ENCODE measurements at places on chromosomes 5 and 9.

DNA sequence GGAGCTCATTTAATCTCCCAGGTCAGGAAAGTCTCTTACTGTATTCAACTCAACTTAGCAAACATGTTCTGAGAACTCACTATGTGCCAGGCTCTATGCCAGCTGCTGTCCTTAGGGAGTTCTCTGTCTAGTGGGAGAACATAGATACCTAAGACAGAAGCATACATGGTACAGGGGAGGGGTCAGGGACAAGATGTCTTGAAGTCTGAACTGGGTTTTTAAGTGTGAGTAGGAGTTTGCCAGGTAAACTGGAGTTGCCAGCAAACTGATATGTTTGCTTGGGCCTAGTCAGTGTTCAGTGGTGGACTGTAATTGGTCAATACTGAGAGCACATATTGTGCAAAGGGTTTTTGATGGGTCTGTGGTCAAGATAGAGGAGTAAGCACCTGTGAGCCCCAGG lies 18.3 kb upstream of the GLE1 start:
- DNase-seq: no peak

DNA sequence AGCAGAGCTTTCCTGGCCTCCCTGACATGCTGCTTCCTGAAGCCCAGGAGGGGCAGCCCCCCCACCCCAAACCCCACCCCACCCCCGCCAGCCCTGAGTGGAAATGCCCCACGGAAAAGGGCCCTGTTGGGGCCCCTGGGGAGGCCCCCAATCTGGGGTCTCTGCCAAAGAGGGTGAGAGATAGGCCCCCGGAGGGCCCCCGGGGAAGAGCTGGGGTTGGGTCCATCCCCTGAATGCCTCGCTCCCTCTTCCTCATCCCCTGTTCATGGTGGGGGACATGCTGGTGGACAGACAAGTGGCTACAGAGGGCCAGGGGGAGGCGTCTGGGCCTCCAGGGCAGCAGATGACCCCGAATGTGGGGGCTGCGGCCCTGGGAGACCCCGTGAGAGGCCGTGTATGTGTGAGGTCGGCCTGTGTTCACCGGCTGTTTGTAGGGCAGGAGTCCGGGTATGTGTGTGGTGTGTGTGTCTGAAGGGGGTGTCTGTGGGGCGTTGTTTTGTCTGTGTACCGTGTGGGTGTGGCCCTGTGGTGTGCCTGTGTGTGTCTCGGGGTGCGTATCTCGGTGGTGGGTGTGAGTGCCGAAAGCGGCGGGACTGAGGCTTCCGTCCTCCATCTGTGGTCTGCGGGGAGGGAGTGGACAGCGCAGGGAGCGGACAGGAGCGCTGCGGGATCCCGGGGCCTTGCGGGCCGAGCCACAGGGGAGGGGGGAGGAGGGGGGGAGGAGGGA lies 11.3 kb downstream of the C9orf50 start:
- peak; percentile 50 for DNase-seq

GRCh38 chr5:36948650-36949049 lies 72.1 kb downstream of the NIPBL start:
- no peak for DNase-seq

DNA sequence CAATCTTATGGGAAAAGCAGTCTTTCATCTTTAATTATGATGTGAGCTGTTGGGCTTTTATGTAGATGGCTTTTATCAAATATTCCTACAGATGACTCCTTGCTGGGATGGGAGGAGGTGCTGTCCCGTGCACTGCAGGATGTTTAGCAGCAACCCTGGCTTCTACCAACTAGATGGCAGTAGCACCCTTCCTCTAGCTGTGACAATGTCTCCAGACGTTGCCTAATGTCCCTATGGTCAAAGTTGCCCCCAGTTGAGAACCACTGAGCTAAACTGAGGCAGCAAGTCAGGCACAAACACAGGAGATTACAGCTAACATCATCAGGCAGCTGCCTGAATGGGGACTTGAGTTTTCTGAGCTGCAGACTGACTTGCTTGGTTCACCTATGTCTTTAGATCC lies 401.9 kb upstream of the PDE4D start:
- no peak for DNase-seq

GRCh38 chr5:116575326-116576052 lies 866 bp upstream of the SEMA6A start:
- no peak for DNase-seq

DNA sequence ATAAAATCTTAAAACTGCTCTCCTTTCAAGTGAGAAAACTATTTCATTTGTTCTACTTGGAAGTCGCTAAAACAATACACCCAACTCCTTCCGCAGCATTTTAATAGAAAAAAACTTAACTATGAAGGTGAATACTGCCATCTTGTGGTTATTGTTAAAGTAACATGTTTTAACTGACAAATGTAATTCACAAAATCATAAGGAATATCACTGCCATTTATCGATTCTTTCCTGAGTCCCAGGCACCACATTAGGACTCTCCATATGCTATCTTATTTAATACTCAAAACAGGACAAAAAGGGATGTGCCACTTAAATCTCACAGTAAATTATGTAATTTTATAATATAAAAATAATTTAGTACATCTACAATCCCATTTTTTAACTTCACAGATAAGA lies 130.5 kb upstream of the ITGA1 start:
- no peak for DNase-seq

GRCh38 chr5:67204821-67205220 lies 8.2 kb upstream of the CD180 start:
- no peak for DNase-seq

DNA sequence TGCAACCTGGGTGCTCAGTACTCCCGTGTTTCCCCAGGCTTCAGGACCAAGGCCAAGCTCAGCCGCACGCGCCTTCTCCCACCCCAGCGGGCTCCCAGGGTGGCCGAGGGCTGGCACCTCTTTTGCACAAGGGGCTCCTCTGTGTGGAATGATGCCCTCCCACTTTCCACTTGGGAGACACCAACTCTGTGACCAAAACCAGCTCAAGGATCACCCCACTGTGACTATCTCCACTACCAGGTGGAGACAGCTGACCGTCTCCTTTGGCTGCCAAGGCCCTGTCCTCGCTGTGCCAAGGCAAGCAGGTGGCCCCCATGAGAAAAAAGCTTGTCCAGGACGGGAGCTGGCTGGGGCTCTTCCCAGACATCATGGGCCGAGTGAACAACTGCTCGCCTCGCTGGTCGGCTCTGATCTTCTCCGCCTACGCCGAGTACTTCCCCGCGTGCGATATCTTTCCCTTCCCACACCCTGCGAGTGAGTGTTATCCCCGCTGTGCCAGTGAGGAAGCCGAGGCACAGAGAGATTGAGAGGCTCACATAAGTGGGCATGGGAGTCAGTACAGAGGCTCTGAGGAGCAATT lies 132.8 kb downstream of the ZNF354C start:
- DNase-seq: no peak

GRCh38 chr5:71882826-71883741 lies 164.0 kb downstream of the CARTPT start:
- no peak for DNase-seq

GRCh38 chr5:181036816-181037364 lies 3.2 kb upstream of the BTNL9 start:
- DNase-seq: no peak

- no peak for DNase-seq
Measured at GRCh38 chr9:127129718-127130085, 7.3 kb upstream of the ANGPTL2 start.

DNA sequence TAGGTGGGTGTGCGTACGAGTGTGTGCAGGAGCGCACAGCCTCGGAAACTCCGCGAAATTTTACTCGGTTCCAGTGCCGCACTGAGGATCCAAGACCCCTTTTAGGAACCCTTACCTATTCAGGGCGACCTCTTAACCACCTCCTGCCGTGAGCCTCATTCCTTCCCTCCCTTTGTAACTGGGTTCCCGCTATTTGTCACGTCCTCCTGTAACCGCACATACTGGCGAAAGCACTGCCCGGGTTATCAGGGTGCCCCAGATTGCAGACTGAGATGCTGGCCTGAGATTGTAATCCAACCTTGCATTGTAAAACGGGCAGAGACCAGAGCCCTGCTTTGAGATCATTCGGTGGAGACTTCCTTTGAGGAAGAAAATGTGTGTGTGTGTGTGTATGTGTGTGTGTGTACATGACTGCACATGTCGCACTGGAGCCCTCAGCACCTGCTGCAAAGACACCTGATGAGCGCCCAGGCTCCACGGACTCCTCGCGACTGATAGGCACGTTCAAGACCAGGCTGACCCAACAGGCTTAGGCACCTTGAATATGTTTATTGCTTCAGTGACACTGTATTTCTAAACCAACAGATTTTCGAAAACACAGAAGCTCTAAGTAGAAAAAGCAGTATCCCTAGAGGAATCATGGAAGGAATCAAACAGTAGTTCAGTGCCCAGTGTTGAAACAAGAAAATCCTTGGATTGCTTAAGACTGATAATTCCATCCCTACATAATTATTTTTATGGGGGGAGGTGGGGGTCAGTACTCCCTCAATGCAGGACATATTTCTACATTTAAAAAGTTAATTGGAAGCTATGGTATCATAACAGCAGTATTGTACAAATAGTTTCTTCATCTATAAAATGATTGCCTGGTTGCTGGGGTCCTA lies 86.5 kb upstream of the TNFAIP8 start:
- DNase-seq: no peak

GRCh38 chr9:15642369-15642962 lies 89.6 kb downstream of the CCDC171 start:
- DNase-seq: no peak

DNA sequence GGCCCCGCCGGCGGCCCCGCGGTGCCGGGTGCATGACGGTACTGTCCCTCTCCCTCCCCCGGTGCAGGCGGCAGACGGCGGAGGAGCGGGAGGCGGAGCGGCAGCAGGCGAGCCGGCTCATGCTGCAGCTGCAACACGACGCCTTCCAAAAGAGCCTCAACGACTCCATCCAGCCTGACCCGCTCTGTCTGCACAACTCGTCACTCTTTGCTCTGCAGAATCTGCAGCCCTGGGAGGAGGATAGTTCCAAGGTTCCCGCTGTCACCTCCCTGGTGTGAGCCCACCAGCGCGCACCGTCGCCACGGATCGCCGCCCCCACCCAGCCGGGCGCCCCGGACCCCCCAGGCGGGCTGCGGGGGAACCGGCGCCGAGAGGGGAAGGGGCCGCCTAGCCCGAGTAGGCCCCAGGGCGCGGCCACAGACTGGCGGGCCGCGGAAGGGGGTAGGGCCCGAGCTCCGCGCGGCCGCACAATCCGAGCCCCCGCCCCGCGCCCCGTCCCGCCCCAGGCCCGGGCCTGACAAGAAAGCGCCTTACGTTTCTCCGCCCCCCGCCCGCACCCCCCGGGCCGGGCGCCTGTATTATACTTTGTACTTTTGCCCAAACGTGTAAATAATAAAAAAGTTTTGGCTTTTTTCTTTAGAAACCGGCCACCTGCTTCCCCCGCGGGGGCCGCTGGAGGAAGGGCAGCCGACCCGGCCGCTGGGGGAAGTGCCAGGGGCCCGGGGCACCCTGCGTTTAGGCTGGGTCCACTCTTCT lies 2.5 kb downstream of the TLX3 start:
- DNase-seq: no peak

GRCh38 chr9:37405764-37406380 lies 16.6 kb upstream of the GRHPR start:
- DNase-seq: no peak

GRCh38 chr5:124732428-124733328 lies 13.8 kb downstream of the ZNF608 start:
- no peak for DNase-seq

GRCh38 chr9:122222791-122223190 lies 6.0 kb downstream of the LHX6 start:
- no peak for DNase-seq

DNA sequence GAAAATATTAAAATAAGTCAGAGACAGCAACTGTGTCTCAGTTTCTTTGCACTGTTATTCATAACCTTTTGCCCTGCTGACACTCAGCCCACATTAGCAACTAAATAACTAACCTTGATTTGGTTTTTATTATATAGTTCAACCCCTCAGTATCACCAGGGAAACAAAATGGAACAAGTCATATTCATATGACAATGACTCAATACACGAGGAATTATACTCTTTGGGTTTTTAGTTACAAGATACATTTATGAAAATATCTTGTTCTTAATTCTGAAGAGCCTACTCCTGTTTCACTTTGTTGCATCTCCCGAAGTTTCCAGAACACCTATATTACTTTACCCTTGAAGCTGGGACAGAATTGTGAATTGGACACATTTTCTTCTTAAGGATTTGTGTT lies 845.4 kb downstream of the EFNA5 start:
- DNase-seq: no peak

DNA sequence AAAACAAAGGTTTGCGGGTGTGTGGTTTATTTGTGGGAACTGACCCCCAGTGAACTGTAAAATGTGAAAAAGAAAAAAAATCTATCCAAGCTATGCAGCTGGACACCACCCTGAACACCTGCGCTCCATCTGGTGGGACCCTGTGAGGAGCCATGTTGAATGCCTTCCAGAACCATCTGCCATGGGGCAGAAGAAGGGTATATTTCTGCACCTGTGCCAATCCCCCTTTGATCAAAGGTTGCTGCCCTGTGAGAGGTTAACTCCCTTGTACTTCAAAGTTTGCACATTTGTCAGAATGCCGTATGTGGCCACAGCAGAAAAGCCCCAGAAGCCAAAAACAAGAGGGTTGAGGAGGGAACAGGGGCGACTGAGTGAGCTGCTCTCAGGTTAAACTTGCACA lies 148.5 kb upstream of the ALDH1B1 start:
- no peak for DNase-seq

DNA sequence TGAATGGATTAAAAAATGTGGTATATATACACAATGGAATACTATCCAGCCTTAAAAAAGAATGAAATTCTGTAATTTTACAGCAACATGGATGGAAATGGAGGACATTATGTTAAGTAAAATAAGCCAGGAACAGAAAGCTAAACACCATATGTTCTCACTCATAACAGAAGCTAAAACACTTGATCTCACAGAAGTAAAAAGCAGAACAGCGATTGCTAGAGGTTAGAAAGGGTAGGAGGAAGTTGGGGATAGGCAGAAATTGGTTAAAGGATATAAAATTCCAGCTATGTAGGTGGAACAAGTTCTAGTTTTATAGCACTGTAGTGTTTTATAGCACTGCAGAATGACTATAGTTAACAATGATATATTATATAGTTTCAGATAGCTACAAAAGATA lies 15.8 kb downstream of the MARCHF3 start:
- no peak for DNase-seq

DNA sequence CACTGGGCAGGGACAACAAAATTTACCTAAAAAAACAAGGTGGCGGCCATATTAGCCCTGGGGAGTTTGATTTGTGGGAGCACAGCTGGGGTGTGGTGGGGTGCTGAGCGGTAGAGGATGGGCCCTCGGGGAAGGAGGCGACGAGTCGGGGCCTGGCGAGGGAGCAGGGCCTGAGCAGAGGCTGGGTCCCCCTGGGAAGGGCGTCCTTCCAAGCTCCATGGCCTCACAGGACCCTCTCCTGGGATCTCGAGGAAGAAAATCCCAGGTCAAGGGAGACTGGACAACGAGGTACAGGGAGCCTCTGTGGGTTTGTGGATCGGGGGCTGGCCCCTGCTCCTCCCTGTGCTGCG lies 165.5 kb downstream of the CACNA1B start:
- DNase-seq: no peak

- DNase-seq: no peak
Measured at GRCh38 chr9:101566904-101567724, 27.7 kb downstream of the PPP3R2 start.

- DNase-seq: no peak
Measured at GRCh38 chr5:75729321-75729720, 12.1 kb upstream of the POC5 start.
